ENCODE measurements at places on chromosomes 3 and 15.

DNA sequence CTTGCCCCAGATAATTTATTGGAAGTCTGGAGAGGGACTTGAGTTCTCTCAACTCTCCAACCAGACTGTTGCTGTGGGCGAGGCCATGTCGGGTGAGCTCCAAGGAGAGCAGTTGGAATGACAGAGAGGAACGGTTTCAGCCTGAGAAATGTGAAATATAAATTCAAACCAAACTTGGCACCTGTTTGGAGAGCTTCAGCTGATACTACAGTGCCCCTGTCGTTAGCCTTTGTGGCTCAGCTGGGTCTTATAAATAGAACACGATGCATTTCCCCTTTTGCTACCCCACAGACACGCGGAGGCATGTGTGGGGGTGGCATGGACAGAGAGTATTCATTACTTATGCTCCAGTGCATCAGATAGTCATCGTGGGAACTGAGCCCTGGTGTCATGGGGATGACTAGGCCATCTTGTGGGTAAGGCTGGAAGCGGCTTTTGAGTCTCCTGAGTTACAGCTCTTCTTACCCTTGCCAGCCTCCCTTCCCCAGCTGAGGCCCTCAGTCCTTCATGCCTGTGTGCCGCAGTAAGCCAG, 15.6 kb downstream of the SMAD3 start:
- peak; percentile 52 for DNase-seq

DNA sequence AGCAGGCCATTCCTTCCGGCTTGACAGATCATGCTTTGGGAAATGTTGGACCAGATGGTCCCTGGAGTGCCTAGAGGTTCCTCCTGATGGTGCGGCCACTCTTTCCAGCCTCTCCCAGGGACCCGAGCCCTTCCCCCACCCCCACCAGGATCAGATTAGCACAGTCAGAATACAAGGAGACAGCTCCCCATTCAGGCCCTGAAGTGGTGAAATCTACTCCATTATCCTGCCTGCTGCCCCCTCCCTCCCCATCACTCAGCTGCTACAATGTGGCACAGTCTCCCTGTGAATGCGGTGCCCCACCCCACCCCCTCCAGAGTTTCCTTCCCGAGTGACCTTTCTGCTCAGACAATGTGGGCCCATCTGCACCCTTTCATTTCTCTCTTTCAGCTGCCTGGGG, 29.4 kb downstream of the RNU5B-1 start:
- no peak for DNase-seq

DNA sequence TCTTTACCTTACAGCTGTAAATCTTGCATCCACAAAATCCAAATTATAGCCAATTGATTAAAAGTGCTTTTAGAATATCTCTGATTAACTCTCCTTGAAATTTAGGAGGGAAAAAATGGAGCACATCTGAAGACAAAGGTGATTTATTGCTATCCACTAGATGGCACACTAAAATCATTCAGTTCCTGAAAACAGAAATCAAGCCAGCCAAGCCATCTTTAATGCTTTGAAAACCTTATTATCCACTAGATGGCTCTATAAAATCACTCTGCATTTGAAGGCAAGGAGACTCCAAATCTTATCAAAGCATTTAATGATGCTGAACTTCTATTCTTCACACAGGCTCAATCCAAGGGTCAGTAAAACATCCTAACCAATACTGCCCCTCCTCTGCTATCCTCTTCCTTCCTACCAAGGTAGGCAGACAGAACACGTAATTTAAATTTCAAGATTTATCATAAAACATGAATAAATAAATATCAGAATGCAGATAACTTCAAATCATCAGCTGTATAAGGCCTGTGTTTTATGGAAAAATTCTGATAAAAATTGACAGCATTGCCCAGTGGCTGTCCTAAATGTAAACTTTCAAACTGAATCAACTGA, 48.4 kb downstream of the GOLIM4 start:
- peak; percentile 72 for DNase-seq

GRCh38 chr3:170651260-170651845, 65.5 kb upstream of the SLC7A14 start:
- no peak for DNase-seq

DNA sequence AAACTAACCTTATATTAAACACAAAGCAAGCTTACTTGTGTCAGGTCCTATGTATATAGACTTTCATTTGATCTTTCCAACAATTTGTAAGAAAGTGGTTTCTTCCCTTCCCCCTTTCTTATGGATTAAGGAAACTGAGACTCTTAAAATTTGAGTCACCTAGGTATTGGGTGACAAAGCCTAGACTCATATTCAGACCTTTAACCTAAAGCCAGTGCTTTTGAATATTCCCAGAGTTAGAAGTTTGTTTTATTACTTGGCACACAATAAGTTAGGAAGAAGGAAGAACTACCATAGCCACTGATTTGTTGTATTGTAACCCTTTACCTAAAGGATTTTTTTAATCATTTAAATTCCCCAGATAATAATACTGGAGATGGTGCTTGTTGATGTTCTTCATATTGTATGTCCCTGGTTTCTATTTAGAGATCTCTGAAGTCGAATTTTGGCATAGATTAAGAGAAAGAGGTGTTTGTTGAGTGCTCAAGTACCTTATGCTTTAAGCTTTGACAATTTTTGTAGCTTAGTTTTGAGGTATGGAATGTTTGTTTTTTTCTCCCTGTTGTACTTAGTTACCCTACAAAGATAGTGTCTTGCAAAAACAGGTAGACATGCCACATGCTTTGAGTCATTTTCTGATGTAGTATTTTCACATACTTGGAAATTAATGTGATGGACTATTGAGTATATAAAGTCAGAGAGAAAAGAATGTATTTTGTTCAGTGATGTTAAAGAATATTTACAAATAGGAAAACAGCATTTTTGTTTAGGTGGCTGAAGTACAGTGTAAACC, 11.2 kb downstream of the TSC22D2 start:
- no peak for DNase-seq

DNA sequence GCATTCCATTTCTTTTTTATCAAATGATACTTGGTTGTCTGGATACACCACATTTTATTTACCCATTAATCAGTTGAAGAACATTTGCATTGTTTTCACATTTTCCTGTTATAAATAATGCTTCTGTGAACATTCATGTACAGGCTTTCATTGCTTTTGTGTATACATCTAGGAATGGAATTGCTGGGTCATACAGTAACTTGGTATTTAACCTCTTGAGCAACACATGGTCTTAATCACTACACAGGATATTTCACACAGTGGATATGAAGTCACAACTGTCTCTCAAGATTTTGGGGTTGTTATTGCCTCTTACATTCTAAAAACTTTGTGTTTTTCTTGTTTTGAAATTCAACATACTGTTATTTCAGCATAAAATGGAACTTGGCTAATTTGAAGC, 48.2 kb downstream of the C3orf85 start:
- DNase-seq, result no peak

DNA sequence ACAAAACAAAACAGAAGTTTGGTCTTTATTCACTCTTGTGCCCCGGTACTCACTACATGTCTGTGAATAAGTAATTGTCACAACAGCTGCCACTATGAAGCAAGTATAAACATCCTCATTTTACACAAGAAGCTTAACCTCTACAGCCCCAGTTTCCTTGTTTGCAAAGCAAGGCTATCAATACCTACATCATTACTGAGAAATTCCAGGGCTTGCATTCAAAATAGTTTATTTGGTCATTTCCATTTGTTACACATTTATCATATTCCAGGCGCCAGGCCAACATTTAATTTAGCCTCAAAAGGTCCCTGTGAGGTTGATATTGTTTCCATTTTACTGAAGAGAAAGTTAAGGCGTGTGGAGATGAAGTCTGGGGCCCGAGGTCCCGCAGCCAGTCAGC, 161.4 kb upstream of the LRTM1 start:
- no peak for DNase-seq

DNA sequence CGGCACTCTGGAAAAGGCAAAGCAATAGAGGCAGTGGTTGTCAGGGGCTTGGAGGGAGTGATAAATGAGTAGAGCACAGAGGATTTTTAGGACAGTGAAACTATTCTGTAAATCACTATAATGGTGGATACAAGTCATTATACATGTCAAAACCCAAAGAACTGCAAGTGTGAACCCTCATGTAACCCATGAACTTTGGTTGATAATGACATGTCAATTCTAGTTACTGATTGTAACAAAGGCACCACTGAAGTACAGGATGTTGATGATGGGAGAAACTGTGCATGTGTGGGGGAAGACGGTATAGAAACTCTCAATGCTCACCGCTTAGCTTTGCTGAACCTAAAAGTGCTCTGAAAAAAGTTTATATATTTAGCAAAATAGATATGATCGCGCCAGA, 36.0 kb downstream of the BTLA start:
- DNase-seq, result no peak

GRCh38 chr3:189988854-189989253, 131.8 kb downstream of the P3H2 start:
- no peak for DNase-seq

- DNase-seq, result no peak
Measured at GRCh38 chr3:184590795-184591194, 29.2 kb downstream of the EPHB3 start.

DNA sequence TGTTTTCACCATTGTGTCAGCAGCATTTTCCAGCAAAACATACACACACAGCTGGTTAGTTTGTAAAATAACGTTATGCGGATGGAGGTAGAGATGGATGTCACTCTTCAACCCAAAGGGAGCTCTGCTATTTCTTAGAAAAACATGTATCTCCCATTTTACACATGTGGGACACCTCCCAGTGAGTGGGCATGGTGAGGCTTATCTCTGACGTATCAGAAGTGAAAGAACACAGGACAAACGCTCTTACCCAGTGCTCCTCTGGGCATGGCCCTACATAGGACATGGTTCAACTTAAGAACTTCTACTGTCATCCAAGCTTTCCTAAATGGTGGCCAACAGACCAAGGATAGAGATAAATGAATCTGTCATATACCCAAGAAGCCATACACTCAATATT, 2.1 kb downstream of the FAM240A start:
- DNase-seq, result no peak

DNA sequence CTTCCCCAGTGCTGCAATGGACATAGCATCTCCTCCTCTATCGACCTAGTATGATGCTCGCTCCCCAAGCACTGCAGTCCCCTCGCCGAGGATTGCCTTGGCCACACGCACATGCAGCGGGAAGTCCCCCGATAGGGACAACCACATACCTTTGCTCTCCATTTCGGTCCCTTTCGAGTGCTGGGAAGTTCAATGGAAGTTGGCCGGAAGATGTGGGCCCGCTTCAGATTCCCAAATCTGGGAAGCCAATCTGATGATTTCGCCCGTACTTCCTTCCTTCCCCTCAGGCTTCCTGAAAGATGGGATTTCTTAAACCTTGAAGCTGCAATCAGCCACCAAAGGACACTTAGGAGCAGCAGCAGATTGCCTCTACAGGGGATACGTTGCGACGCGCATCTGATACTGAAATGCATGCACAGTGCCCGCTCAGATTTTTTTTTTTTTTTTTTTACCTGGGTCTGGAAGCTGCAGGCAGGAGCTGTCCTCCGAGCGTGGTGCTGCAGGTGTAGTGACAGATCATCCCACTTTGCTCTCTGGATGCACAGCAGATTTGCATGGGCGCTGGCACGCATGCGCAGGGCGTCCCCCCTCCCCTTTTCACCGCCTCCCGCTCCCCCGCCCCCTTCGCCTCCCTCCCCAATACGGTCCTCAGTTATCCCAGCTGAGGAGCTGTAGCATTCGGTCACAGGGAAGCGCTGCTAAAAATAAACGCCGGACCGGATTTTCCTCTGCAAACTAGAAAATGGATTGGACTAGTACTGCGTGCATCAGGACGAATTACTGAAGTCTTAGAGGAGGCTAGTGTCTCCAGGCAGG, at the start of gene FGF12:
Gene FGF12, minus strand, starts transcription at position 510 of the 816 bp plus-strand sequence.
- no peak for DNase-seq

DNA sequence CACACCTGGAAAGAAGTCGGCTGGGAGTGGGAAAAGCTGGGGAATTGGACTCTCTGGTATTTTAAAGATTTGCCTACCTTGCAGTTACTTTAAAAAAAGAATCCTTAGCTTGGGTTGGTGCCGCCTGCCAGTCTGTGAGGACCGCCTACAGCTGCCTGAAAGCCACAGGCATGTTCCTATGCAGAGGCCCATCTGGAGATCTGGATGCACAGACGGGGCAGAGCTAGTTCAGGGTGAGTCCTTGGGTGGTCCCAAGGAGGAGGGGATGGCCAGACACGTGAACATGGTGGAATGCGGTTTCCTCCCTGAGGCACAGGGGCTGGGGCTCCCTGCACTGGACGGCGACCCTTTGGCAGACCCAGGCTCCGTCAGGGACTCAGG, 113.2 kb upstream of the IQSEC1 start:
- no peak for DNase-seq

DNA sequence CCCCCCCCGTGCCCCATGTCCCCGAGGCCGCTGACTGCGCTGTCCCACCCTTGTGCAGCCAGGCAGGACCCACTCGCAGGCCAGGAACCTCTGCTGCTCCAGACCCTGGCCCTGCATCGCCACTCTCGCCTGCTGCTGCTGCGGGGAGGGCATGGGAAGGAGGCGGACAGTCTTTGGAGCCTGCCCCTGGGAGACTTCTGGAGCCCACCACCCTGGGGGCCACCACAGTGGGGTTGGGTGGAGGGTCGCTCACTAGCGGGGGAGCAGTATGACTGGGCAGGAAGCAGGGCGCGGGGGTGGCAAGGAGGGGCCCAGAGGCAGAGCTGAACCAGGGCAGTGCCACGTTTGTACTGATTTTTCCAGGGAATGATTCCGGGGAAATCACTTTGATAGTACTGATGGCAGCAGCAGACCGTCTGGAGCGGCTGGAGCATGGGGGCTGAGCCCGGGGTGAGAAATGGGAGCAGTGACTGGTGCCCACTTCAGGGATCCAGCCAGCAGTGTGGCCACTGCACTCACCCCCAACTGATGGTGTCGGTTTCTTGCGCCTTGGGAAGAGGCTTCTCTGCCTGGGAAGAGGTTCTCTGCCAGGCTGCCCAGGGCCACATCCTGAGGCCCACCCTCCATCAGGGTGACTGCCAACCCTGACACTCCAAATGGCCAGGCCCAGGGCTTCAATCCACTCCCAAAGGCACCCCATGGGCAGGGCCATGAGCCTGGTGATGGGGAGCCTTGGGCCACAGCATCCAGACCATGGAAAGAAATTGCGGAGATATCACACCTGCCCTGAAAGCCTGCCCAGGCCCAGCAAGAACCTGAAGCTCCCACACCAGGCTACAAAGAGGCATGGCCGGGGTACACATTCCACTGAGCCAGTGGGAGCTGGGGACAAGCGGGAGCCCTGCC, 53.7 kb downstream of the LSAMP start:
- no peak for DNase-seq

DNA sequence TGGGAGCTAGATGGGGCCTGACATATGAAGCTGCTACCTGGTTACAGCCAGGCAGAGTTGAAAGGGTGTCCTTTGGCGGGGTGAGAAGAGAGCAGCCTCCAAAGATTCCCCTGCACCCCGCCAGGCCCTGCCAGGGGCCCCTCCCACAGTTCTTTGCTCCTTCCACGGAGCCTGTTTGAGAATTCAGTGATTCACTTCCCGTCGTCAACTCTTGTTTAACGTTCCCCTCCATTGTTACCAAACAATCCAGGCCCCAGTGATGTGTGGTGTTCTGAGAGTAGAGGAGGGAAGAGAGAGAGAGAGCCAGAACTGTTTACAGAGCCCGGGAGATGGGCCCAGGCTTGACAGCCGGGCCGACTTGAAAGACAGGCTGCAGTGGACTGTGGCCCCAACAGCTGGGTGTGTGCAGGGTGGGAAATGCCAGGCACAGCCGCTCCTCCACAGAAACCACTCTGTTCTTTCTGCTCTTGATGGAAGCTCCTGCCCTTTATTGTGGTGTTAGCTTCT, 81.5 kb downstream of the SMAD3 start:
- peak; percentile 80 for DNase-seq

- no peak for DNase-seq
Measured at GRCh38 chr3:180548050-180548449, 53.9 kb upstream of the TTC14 start.
